Activated CD8-positive, alpha-beta memory T cell treated with anti-CD3 and anti-CD28 coated beads, Interleukin-2, amount 50 U/mL, for 48 hours (primary cell): ENCODE measurements at places on chromosomes 5 and 9.

DNA sequence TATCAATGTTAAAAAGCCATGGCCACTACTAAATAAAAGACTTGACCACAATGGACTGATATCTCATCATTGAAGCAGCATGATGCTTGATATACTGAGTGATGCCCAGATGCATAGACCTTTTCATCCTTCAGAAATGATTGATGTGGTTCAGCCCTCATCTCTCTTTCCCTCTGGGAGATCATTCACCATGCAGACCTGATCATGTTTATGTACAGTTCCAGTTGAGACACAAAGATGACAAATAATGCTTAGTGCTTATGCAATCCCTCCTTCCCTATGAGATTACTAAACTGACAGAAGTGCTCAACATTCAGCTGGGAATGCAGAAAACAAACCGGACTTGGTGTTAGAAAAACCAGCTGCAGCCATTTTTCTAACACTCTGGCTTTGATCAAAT lies 91.9 kb upstream of the TLR4 start:
- DNase-seq = no peak

GRCh38 chr9:696332-697323 lies 144.9 kb upstream of the DMRT1 start:
- no peak for DNase-seq

- no peak for DNase-seq
These were observed 14.5 kb downstream of the FBXW2 start for GRCh38 chr9:120778758-120779157.

GRCh38 chr5:35205186-35205585 lies 25.1 kb downstream of the PRLR start:
- DNase-seq = no peak

DNA sequence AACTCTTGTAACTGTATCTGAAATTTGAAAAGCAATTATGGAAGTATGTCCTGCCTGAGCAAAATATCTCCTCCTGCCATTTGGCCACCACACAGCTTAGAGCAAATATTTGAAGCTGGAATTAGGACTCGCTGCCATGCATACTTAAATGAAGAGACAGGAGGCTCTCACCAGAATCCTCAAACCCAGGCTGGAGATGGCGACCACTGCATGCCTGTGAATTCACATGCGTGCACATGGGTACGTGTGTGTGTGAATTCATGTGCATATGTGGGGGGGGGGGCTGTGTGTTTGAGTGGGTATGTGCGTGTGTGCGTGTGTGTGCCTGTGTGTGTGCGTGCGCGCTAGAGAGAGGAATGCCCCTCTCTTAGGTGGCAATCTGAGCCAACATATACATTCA lies 84.1 kb upstream of the IRX1 start:
- DNase-seq = no peak

DNA sequence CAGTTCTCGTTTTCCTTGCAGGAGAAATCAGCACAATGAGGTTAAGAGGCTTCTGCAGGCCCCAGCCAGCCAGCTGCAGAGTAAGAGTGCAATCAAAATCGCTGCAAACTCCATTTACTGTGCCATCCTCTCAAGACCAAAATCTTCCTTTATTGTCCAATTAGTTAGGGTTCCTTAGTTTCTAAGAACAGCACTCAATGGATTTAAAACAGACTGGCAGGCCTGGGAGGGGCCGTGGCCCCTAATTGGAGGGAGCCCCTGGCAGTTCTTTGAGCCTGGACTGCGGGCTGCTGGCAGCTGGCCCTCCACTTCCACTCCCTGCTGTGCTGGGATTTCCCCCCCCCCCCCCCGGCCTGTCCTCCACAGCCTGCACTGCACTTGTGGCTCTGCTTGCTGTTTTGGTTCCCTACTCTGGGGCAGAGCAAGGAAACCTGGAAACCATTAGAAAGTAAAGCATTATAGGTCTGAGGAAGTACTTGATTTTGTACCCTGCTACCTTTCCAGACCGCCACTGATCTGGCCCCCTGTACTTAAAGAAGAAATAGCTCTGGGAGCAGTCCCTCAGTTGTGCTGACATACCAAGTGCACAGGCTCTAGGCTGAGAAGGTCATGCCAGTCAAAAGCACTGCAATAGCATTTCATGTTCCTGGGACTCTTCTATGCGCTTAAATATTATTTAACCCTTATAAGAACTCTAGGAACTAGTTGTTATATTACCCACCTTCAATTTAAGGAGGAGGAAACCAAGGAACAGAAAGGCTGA lies 129.0 kb downstream of the APBA1 start:
- no peak for DNase-seq

- DNase-seq = no peak
These were observed 48.0 kb upstream of the SAP30L start for GRCh38 chr5:154397652-154398406.

DNA sequence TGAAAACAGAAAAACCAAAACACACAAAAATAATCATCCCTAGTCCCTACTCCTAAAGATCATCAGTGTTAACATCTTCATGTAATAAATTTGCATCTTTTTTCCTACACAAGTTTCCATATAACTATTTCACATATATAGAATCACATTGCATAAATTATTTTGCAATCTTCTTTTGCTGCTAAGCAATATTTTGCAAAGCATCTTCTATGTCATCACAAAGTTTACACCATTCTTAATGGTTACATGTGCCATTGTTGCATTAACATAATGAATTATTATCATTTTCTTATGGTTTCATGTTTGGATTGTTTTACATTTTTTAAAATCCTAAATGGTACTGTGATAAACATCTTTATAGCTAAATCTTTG lies 17.8 kb downstream of the SH3TC2 start:
- no peak for DNase-seq

DNA sequence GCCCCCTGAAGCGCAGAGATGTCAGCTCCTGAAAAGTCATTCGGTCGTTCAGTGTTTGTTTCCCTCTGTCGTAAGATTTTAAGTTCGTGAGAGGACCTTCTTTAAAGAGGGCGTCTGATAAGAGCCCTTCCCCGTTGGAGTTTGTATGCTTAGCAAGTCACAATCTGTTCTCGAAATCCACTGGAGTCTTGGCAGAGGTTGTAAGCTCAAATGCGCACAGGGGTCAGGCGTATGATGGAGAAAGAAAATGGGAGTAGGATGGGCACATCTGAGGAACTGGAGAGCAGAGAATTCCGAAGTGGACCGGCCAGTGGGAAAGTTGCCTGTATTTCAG lies 710 bp downstream of the HSD17B4 start:
- DNase-seq = no peak

- peak; percentile 91 for DNase-seq
These were observed 30.0 kb upstream of the TTLL11 start for GRCh38 chr9:122122903-122123632.

DNA sequence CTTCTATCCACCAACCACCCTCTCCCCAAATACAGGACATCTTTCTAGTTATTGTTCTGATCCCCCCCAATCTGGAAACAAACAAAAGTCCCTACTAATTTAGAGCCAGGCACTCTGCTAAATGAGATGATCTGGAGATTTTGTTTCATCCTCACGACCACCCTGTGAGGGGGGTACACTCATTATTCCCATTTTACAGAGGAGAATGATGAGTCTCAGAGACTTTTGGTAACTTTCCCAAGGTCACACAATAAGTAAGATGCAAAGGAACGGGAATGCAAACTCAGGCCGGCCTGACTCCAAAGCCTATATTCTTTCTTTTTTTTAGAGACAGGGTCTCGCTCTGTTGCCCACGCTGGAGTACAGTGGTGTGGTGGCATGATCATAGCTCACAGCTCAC lies 9.4 kb downstream of the PDGFRB start:
- no peak for DNase-seq

DNA sequence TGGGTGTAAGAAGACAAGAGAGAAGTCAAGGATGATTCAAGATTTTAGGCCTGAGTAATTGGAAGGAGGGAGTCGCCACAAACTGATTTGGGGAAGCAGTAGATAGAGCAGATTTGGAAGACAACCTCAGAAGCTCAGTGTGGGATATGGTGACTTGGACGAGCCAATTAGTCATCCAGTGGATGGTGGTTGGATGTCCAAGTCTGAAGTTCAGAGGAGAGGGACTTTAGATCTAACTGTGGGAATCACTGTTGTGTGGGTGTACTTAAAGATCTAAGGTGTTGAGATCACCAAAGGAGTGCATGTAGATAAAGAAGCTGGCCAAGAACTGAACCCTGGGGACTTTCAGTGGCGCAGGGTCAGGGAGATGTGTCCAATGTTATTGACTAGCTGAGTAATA lies 2.2 kb downstream of the IDNK start:
- DNase-seq = no peak

GRCh38 chr5:17182981-17183380 lies 34.5 kb upstream of the BASP1 start:
- no peak for DNase-seq

DNA sequence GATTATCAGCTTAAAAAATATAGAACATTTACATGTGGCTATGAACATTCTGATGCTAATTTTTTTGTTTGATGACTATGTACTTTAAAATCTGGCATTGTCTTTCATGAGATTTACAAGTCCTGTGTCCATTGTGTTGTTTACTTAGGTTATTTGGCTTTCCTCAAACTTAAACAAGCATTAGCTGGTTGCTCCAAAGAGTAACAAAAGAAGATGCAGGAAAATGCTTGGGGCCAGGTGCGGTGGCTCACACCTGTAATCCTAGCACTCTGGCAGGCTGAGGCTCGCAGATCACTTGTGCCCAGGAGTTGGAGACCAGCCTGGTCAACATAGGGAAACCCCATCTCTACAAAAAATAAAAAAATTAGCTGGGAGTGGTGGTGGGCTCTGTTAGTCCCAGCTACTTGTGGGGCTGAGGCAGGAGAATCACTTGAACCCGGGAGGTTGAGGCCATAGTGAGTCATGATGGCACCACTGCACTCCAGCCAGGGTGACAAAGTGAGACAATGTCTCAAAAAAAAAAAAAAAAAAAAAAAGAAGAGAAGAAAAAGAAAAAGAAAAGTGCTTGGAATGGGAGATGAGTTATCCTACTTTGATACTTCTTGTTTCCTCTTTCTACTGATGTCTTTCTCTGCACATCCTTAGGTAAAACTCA lies 39.7 kb downstream of the PAM start:
- no peak for DNase-seq

DNA sequence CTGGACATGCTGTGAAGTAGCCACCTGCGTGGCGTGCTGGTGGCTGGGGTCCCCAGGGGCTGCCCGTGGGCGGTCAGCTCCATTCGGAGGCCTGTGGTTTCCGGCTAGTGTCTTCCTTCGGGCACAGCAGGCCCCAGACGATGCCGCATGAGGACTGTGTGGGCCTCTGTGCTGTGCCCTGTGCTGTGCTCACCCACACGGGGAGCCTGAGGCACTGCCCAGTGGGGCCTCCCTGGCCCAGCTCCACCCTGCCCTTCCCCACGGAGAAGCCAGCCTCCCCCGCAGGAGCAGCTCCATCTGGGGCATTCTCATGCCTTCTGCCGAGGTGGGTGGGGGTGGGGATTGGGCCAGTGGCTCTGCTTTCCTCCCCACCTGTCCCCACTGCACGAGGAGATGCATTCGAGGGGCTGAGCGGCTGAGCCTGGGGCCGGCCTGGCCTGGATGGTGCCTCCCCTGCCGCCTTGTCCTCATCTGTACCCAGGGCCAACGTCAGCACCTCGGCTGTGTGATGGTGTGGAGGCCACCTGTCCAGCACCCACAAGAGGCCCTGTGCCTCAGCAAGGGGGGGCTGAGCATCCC lies 24.2 kb downstream of the RXRA start:
- no peak for DNase-seq

DNA sequence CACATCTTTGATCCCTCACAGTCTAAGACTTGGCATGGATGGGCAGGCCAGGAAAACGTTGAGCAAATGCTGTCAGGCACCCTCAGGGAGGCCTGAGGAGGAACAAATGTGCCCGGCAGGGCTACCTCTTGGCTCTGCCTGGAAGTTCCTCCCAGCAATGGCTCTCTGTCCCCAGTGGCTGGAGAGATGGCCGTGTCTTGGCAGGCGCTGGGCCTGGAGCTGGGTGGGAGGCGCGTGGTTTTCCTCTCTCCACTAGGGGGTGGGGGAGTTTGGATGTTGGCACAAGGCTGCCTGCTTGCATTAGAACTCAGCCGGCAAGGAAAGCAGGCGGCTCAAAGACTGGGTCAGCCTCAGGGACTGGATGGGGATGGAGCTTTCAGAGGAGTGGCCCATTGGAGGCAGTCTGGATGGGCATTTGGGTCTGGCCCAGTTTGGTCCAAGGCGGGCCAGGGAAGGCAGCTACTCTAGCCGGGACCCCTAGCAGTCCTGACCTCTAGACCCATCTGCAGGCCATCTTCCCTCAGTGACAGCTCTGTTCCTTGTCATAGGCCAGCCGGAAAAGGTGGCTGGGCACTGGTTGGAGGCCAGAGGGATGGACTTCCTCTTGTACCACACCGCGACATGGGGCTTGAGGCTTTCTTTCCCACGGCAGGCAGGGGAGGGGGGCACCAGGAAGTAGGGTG lies 68.2 kb upstream of the STC2 start:
- DNase-seq = no peak

DNA sequence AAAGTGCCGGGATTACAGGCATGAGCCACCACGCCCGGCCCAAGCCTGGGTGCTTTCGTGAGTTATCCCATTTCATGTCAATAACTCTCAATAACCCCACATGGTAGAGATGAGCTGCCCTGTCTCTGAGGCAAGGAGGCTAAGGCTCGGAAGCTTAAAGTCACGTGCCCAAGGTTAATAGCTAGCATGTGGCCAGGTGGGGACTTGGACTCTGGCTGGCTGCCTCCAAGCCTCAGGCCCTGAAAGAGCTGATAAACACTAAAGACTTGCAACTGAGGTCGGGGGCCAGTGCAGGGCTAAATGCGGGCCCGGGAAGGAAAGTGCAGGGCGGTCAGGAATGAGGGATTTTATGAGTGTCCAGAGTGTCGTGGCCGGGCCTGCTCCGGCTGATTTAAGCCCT lies 30.9 kb upstream of the BARHL1 start:
- no peak for DNase-seq

GRCh38 chr9:108273988-108274387 lies 581.8 kb downstream of the ACTL7B start:
- no peak for DNase-seq

- no peak for DNase-seq
These were observed 34.9 kb upstream of the EEIG1 start for GRCh38 chr9:128015696-128016095.

- DNase-seq = no peak
These were observed 49.9 kb downstream of the ITGA1 start for GRCh38 chr5:52837591-52838001.

DNA sequence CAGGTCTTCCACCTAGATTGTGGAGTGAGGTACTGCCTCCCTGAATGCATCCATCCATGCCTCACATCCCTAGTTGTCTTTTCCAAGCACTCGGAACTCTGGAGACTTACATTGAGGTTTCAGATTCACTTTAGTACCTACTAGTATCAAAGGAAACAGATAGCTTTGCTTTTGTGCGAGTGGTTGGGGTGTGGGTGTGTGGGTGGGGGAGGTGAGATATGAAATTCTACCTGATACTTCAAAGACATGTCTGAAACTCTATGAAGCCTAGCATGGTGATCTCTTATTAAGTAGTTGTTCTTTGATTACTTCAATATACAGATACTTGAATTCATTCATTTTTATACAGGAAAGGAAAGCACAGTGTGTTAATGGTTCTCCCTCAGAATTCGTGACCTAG lies 64.4 kb downstream of the MCCC2 start:
- no peak for DNase-seq

- DNase-seq = no peak
These were observed 65.1 kb upstream of the IL33 start for GRCh38 chr9:6150483-6150882.
